ENCODE measurements at places on chromosomes 7 and 10.

DNA sequence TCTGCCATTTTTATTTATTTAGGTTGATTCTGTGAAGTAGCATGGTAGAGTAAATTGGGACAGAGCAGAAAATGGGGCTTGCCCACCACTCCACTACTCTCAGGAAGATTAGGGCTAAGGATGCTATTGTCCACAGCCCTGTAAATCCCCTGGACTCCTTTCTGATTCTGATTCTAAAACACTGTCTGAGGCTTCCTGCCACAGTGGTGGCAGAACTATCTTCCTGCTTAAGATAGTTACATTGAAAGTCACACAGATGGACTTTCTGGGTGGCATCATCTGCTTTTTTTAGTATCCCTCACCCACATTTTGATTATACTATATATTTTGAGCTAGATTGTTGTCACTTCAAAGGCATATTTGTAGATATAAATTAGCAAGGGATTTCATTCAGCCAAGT is 50.0 kb downstream of the SPAM1 start:
- DNase-seq: no peak

DNA sequence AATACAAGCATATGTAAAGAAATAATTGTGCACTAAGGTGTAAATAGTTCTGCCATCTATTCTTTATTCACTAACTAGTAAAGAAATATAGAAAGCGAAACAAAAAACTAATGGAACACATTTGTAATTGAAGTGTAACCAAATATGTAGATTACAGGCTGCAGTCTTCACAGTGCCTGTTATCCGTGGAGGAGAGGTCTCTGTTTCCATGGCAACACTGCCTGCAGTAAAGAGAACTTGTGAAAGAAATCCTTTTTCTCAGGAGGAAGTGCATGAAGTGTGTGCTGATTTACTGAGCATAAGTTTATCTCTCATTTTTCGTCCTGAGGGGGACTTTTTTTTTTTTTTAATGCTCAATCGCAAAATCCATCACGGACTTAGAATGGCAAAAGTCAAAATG is 102.5 kb downstream of the APBB1IP start:
- DNase-seq: no peak

DNA sequence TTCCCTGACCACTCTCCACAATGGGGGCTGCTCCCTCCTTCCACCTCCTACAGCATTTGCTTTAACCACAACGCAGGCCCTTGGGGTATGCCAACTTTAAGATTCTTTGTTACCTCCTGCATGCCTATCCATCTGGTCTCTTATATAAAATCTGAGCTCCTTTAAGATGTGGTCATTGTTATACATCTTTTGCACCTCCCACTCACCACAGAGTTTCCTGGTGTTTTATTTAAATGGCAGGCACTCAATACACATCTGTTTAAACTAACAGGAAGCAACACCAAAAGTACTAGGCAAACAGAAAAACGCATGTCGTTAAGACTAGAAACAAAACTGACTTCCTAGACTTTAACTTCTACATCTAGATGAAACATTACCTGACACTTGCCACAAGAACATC is 36.3 kb downstream of the SLC25A13 start:
- no peak for DNase-seq

GRCh38 chr10:851901-852300 is 79.6 kb downstream of the LARP4B start:
- DNase-seq: no peak

DNA sequence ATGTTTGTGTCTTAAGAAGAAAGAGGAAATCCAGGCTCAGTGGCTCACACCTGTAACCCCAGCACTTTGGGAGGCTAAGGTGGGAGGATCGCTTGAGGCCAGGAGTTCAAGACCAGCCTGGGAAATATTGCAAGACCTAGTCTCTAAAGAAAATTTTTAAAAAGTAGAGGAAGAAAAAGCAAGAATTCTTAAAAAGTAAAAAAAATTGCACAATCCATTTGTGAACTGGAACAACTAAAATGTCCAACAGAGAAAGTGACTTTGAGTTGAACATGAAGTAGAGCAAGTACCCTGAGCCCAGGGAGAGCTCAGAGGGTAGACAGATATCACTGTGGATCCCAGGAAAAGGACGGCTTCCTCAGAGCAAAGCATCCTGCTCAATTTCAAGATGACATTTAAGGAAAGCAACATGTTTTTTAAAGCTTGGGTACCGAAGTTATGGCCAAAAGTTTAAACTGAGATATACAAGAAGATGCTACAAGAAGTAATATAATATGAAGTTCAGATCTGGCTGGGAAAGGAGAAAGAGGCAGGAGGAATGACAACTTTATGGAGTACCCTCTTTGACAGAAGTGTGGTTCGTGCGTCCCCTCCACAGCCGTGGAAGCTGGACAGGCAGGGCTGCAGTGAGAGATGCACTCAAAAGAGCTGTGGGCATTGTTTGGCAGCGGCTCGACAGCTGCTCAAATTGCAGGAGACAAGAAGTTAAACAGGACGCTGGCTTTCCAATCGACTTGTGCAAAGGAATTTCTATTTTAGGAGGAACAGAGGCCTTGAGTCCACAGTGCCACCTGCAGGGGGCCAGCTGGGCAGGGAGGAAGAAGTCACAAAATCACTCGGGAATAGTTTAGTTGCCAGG is 201.3 kb downstream of the JCAD start:
- DNase-seq: no peak

- DNase-seq: no peak
Measured at GRCh38 chr10:43479275-43479674, 42.4 kb downstream of the ZNF487 start.

DNA sequence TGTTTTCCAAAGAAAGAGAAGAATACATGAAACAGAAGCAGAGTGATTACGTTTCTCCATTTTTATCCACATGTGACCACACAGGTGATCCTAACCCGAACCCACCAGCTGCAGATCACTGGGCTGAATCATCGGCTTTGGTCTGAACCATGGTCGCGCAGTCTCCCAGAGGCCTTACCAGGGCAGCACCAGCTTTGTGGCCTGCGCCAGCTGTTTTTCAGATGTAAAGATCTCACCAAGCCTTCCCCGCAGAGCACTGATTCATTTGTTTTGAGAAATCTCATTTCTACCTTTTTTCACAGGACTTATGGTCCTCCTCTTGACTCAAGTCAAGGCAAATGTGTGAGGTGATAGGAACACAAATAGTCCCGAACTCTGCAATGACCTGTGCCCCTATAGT is 207.0 kb upstream of the PPP2R2D start:
- no peak for DNase-seq

DNA sequence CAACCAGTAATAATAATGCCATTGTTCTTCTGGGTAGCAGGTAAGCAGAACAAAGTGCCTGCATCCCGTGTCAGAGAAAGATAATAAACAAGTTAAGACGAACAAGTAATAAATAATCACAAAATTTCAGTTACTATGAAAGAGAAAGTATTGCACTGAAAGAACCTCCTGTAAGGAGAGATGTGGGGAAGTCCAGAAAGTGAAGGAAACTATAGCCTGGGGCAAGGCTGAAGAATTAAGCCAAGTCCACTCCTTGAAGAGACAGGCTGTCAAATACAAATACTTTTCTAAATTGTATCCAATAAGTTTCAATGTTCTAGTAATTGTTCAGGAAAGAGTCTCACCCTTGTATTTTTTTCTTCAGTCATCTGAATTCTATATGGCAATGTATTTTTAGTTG is 611.4 kb downstream of the MAGI2 start:
- no peak for DNase-seq

- DNase-seq: no peak
Measured at GRCh38 chr10:10914144-10914543, 103.5 kb upstream of the CELF2 start.

GRCh38 chr10:78802866-78803265 is 265.9 kb upstream of the ZMIZ1 start:
- no peak for DNase-seq

DNA sequence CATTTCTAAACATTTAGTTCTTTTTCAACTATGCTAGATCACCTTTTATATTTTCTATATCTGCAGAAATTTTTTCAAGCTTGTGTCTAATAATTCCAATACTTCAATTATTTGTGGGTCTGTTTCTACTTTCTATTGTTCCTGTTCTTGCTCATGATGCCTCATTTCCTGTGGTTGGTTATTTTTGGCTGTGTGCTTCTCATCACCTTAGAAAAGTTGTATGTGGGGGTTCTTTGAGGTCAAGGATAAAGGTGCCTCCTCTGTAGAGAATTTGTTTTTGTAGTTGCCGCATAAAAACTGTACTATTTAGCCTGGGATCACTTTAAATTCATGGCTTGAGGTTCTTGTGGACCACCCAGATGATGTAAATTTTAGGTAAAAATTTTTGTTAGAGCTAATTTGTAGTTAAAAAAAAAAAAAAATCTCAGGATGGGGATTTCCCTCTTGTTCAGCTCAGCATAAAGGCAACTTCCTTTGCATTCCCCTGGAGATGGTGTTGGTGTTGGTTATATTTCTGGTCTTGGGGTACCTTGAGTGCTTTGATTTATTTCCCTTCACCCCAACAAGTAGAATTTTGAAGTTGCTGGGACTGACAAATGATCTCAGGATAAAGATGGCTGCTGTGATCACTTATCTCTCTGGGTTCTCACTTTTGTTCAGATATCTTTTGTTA is 27.0 kb upstream of the JAZF1 start:
- no peak for DNase-seq

- DNase-seq: no peak
Measured at GRCh38 chr10:58754469-58755339, 242.0 kb downstream of the BICC1 start.

DNA sequence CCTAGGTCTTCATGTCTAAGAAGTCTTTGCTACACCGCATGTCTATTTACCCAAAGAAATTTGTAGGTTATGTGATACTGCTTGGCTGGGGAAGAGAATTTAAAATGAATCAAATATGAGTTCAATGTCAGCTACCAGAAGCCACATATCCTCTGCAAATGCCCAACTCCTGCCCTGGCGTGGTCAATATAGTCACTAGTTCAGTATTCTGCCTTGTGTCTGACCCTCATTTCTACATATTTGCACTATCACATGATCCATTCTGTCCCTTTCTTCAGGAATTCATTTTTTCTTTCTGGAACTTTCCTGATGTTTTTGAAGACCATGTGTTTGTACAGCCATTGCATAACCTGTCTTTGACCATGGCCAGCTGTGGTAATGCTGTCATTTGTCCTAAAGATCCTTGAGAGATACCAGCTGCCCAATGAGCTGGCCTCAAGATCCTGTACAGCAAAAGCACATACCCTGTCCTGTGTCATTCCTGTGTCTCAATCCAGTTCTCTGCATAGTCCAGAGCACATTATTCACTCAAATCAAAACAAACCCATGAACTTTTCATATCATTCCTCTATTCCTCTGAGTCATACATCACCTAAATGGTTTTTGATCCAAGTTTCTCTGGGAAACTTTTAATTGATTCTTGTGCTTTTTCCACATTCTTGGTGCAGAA is 524.5 kb downstream of the PARD3 start:
- DNase-seq: no peak

DNA sequence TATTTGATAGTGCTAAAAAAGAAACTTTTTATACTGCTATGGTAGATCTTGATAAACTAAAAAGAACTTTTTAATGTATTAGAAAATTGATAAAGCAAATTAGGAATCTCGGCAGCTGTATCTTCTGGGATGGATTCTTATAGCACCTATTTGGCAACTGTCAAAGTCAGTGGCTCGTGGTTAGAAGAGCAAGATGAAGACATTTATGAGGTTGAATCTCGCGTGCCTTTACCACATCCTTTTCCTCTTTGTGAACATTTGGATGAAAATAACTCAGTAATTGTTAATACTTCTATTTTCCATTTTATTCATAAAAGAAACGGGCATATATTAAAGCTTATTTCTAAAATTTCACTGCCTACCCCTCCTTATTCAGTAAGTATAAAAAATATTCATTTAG is 76.2 kb downstream of the CYP51A1 start:
- no peak for DNase-seq

- no peak for DNase-seq
Measured at GRCh38 chr10:14084875-14085274, 245.8 kb downstream of the FRMD4A start.

GRCh38 chr10:82691211-82691610 is 816.2 kb downstream of the NRG3 start:
- DNase-seq: no peak

DNA sequence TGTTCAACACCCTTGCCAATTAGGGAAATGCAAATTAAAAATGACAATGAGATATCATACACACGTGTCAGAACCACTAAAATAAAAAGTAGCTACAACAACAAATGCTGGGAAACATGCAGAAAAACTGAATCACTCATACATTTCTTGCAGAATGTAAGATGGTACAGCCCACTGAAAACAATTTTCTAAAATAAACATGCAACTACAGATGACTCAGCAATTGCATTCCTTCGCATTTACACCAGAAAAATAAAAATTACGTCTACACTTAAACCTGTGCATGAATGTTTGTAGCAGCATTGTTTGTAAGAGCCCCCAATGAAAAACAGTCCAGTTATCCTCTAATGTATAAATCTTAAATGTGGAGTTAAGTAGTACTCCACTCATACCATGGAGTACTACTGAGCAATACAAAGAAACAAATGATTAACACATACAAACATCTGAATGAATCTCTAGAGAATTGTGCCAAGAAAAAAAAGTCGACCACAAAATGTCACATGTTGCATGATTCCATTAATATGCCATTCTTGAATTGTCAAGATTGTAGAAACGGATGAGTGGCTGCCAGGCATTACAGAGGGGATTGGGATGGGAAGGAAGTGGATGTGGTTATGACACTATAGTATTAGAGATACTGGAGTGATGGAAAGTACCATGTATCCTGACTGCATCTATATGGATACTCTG is 134.6 kb upstream of the NPSR1 start:
- DNase-seq: no peak

DNA sequence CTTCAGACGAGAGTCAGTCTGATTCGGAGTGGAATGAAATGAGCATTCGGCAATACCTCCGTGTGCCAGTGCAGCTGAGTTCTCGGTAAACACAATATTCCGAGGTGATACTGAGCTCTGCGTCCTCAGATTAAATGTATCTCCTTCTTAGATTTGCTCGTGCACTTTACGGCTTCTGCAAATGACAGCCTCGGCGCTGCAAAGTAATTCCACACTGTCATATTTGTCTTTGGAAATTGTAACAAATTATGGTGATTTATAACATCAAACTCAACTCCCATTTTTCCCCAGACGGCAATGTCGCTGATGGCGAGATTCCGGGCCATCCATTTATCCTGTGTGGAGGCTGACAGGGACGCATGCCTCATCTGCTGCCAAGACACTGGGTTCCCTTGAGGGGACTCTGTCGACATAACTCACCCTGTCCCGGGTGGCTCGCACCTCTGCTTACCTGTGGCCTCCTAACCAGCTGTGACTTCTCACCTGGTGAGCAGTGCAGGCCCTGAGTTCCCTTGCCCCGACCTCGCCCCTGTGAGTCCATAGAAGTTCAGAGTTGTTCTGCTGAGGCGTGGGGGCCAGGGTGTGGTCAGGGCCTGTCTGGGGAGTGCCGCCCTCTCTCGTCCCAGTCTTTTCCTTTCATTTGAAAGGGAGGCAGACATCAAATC is 201.9 kb downstream of the ADARB2 start:
- DNase-seq: no peak

GRCh38 chr10:26854524-26854923 is 6.2 kb downstream of the ABI1 start:
- DNase-seq: no peak

GRCh38 chr10:60138842-60139241 is 232.5 kb upstream of the CCDC6 start:
- no peak for DNase-seq

- no peak for DNase-seq
Measured at GRCh38 chr10:7824251-7824650, 5.9 kb downstream of the TAF3 start.

- no peak for DNase-seq
Measured at GRCh38 chr10:110808615-110809014, 63.1 kb upstream of the PDCD4 start.

All from activated T-cell treated with anti-CD3 and anti-CD28 coated beads for 1 hour (primary cell).